ENCODE measurements at places on chromosomes 3 and 15.

DNA sequence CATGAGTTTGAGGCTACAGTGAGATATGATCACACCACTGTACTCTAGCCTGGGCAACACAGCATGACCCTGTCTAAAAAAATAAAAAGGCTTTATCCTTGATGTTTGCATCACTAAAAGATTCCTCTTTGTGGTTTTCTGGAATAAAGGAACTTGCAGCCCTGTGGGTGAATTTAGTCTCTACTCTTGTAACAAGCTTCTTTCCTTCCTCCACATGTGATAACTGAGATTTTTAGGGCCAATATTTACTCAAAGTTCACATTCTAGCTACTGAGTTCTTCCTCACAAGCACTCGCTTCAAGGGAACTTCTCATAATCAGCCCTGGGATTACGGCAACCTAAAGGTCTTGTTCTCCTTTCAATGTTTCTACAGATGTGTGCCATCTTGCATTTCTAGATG, 24.6 kb downstream of the COMMD2 start:
- no peak for DNase-seq

GRCh38 chr15:72229947-72230196, 1.1 kb downstream of the PKM start:
- DNase-seq: no peak

DNA sequence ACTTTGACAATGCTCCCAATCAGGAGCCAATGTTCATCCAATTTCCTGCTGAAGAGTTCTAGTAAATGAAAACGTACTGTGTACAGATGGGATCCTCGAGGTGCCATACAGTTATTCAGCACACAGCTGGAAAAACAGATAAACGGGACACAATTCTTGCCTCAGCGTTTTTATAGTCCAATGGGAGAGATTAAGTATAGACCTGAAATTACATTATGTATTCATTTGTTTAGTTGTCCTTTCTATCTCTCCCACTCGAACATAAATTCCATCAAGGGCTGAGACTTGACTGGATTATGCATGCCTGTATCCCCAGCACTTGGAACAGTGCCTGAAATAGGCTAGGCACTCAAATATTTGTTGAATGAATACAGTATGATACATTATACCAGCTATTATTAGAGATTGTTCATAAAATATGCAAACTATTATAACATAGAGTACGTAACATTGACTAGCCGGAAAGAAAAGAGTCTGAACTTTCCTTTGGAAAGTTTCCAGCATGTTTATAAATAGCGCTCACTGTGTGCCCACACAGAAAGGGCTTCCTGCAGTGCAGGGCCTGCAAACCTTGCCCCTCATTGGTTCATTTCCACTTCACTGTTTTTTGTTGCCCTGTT, 27.4 kb upstream of the SNTN start:
- DNase-seq: no peak

DNA sequence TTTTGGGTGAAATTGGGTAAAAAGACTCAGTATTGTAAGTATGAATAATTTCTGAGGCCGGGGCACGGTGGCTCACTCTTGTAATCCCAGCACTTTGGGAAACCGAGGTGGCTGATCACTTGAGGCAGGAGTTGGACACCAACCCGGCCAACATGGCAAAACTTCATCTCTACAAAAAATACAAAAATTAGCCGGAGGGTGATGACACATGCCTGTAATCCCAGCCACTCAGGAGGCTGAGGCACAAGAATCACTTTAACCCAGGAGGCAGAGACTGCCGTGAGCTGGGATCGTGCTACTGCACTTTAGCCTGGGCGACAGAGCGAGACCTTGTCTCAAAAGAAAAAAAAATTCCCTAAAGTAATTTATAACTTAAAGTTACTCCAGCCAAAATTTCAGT, 162.2 kb downstream of the APBA2 start:
- no peak for DNase-seq

DNA sequence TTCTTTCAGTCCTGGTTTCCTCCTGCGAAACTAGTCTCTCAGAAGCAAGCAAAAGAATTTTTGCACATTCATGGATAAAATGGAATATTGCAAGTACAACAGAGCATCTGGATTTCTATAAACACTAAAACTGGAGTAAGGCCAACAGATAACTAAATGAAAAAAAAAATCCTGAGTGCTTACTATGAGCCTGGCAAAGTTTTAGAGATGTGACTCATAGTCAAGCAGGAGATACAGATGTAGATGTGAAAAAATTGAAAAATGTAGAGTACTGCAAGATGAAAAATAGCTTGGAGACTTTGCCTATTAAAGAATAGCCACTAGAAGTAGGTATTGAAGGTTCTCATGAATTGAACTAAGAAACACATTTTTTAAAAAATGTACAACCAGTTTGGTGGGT, 397.4 kb downstream of the OTOL1 start:
- no peak for DNase-seq

DNA sequence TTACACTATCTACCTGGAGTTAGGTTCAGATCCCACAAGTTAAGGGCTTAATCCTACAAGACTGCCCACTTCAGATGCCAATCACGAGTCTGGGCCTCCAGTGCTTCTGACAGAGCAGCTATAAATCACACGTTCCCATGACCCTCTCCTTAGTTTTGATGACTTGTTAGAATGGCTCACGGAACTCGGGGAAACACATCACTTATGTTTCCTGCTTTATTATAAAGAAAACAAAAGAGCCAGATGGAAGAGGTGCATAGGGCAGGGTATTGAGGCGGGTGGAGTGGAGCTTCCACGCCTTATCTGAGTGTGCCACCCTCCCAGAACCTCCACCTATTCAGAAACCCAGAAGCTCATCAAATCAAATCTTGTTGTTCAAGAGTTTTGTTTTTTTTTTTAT, 170.8 kb downstream of the MOBP start:
- DNase-seq: no peak

DNA sequence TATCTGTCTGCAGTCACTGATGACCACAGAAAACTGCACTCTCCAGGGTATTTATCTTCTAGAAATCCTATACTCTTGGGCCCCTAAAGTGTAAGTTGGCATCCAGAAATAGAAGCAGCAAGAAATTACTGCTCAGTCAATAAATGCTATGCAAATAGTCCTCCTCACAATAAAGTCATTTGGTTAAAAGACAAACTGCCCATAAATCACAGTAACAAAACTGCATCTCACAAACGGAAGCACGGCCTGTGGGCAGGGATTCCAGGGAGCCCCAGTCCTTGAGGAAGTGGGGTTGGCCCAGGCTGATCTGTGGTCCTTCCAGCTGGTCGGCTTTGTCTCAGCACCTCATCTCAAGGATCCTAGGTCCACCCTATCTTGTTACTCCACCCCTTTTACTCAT, 29.7 kb upstream of the SPATA12 start:
- no peak for DNase-seq

DNA sequence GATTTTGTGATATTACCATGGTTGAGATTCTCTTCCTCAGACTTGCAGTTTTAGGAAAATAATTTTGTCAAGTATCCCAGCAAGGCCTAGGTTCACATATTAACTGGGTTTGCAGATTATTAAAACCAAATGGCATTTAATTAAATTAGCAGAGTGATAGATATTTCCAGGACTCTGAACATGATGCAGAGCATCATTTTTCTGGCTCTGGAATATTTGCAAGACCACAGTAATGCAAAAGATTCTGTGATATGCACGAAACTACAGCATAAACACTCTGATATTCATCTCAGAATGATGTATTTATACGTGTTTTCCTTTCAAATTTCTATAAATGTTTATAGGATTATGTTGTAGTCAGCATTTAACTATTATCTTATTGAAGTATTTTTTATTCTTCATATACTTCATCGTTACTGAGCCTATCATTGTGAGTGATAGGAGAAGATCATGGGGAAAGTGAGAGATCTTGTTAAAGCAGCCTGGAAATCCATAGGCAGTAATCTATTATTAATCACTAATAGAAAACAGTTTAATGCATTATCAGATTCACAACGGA, 1245.6 kb downstream of the OTOL1 start:
- no peak for DNase-seq

Measured in MM.1S (cell line).